ENCODE measurements at places on chromosomes 1 and 21.

DNA sequence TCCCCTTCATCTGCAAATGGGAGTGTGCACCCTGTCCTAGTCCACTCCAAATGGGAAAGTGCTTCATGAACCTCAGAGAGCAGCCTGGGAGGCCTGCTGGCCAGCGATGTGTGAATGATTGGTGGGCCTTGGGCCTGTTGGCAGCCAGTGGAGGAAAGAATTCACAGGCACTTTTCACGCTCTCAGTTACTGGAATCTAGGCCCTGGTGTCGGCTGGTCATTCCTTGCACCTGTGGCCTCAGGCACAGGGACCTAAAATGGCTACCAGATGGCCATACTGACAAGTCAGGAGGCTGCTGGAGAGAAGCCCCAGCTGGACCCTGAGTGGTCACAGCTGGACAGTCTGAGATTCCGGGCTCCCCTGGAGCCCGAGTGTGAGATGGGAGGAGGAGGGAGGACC is 18.4 kb upstream of the EDN2 start:
- DNase-seq: peak; percentile 84

- no peak for DNase-seq
Measured at GRCh38 chr1:11045428-11046269, 1.4 kb downstream of the MASP2 start.

GRCh38 chr1:239302696-239303095 is 83.7 kb upstream of the CHRM3 start:
- no peak for DNase-seq

DNA sequence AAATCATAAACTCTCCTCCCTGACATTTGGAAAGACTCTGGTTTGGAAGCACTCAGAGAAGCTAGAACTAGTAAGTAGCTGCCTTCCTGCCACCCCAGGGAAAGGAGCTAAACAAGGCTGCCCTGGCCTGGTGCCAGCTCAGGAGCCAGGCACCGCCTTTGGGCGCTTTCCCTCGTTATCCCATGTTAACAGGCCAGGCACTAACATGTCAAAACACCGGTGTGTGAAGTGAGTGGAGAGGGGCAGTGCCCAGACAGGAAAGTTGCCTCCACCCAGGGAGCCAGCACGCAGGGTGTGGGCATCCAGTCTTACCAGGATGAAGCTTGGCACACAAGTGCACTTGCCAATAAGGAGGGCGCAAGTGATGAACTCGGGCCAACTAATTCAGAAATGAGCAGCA is 346.8 kb downstream of the RRAGC start:
- DNase-seq: no peak

- peak; percentile 77 for DNase-seq
Measured at GRCh38 chr1:77468257-77468948, 186.6 kb downstream of the AK5 start.

DNA sequence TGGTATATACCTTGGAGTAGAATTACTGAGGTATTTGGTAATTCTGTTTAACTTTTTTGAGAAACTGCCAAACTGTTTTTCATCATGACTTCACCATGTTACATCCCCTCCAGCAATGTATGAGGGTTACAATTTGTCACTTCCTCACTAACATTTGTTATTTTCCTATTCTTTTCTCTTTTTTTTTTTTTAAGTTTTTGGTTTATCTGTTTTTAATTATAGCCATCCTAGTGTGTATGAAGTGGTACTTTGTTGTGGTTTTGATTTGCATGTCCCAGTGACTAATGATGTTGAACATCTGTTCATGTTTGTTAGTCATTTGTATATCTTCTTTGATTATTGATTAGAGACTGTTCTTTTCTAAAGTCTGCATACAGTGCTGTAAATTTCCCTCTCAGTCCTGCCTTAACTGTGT is 147.3 kb downstream of the HS2ST1 start:
- no peak for DNase-seq

DNA sequence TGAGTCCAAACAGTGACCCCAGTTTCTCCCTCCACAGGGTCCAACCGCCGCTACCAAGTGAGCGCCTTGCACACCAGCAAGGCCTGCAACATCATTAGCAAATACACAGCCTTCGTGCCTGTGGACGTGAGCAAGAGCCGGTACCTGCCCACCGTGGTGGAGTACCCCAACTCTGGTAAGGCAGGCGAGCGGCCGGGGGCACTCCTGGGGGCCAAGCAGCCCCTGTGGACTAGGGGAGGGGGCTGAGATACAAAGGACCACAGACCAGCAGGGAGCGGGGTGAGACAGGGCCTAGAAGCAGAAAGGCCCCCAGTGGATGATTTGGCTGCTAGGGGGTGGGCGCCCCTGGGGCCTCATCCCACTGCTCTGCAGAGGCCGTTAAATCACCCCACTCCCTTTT is 54.7 kb downstream of the VWA5B1 start:
- no peak for DNase-seq

DNA sequence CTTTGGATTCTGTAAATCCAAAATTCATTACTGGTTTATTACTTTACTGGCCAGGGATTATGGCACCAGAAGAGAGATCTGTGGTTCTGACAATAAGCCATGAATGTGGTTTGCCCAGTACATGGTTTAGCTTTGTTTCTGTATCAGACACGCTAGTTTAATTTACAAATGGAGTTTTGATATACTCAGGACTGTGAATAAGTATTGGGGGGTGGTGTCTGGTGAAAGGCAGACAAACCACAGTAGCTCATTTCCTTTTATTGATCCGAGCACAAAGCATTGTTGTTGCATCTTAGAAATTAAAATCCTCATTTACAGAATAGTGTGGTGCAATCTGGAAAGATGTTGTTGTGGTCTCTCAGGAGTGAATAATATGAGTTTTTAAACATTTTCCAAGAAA is 96.0 kb downstream of the ST6GALNAC3 start:
- no peak for DNase-seq

DNA sequence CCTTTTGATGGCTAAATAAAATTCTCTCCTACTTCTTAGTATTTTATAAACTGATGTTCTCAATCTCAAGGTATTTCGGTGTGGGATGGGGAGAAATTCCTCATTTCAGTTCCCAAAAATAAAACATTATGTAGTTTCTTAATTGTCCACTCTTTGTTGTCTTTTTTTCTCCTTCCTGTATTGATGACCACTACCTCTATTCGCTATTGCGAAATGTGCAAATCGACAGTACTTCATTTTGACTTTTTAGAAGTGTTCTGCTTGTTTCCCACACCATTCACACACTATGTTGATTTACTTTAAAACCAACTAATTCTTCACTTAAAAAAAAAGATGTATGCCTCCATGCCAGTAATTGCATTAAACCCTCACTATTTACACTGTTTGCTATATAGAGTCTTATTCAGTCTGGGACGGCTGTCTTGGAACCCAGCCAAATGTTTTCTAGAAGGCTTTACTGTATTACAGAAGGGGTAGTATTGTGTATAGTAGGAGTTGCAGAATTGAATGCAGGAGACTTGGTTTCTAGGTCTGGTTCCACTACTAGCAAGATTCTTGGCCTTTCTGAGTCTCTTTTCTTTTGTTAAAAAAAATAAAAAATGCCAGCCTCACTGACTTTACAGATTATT is 5.6 kb downstream of the RNF2 start:
- DNase-seq: peak; percentile 64

- DNase-seq: no peak
Measured at GRCh38 chr1:91161749-91162148, 139.9 kb upstream of the ZNF644 start.

- DNase-seq: no peak
Measured at GRCh38 chr1:206636671-206637070, 1.3 kb downstream of the DYRK3 start.

- peak; percentile 38 for DNase-seq
Measured at GRCh38 chr1:53197291-53198200, 922 bp downstream of the CPT2 start.

GRCh38 chr1:111139956-111140679 is at the start of the genes CEPT1 and DRAM2:
TSS of gene CEPT1 (plus strand) at chr1:111140223. CDS start at chr1:111147715, 7,492 bp downstream.
TSS of gene DRAM2 (minus strand) at chr1:111140093. CDS start at chr1:111131554, 8,539 bp downstream.
- DNase-seq: peak; percentile 99

GRCh38 chr1:242651817-242652216 is 127.3 kb upstream of the PLD5 start:
- DNase-seq: no peak

DNA sequence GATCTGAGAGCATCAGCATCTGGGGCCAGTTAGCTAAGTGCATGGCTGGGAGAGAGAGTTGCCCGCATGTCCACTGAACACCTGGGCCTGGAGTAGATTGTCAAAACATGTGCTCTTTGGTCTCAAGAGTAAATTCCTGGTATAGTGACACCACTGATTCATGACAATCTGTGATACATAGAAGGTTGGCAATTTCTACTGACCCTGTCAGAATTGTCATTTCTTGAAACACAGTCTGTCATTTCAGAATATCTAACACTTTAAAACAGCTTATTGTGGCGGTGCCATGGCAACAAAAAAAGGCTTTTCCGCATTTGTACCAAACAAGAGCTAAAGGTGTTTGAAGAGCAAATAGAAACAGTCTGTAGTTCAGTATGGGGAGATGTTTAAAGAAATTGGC is 186.4 kb upstream of the FAM78B start:
- DNase-seq: no peak

DNA sequence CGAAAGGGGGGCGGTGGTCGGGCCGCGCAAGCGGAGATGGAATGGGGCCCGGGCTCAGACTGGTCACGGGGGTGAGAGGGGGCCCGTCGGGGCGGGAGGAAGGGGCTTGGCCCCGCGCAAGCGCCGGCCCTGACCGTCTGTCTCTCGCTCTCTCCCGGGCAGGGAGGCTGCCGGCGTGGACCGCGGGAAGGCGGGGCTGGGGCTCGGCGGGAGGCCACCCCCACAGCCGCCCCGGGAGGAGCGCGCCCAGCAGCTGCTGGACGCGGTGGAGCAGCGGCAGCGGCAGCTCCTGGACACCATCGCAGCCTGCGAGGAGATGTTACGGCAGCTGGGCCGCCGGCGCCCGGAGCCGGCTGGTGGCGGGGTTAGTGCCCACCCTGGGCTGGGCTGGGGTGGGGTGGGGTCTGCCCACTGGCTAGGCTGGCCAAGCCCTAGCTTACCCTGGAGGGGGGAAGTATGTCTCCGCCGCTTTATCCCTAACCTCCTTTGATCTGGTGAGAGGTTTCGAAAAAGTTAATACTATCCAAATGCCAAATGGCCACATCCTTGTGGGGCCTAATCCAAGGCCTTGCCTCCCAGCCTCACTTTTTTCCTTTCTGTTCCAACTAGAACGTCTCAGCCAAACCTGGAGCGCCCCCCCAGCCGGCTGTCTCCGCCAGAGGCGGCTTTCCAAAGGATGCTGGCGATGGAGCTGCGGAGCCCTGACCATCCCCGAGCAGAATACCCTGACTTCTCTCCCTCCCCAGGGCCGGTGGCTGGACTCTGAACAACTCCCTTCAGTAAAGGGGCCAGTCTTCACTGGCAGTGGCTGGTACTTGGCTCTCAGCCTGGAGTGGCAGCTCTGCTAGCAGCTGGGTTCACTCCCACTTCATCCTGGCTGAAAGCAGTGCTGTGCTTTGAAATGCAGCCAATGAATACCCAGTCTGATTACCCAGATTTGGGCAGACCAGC is 636 bp upstream of the YRDC start:
- DNase-seq: peak; percentile 88

- DNase-seq: no peak
Measured at GRCh38 chr1:111631502-111631901, 11.9 kb downstream of the RAP1A start.
